Dermis blood vessel endothelial cell (primary cell): ENCODE measurements at places on chromosomes 16 and 17. TPM values are rescaled to one million over a fixed set of nuclear protein-coding genes. Genes with fewer than 3 reads are reported as not detected.

ALOX12 gene
- not detected in 2 replicates for total RNA-seq

PGAP6 gene
- total RNA-seq, result 98.2 and 132 TPM in 2 replicates

TMEM114 gene
- total RNA-seq, result not detected in 2 replicates

C16orf46 gene
- 0.23 and 0.51 TPM in 2 replicates for total RNA-seq

CES1 gene
- total RNA-seq, result 0.34 TPM in 1 of 2 replicates, not detected in the other

PRSS36 gene
- total RNA-seq, result 0.51 TPM in 1 of 2 replicates, not detected in the other

SPDYE4 gene
- not detected in 2 replicates for total RNA-seq

SETD6 gene
- 9.4 and 21.4 TPM in 2 replicates for total RNA-seq

IRX6 gene
- not detected in 2 replicates for total RNA-seq

LAT gene
- total RNA-seq, result 0.68 and 1.2 TPM in 2 replicates

KRTAP3-1 gene
- total RNA-seq, result not detected in 2 replicates

PRSS22 gene
- not detected in 2 replicates for total RNA-seq

MT4 gene
- total RNA-seq, result not detected in 2 replicates

CD300C gene
- not detected in 2 replicates for total RNA-seq

AHSP gene
- total RNA-seq, result not detected in 2 replicates

ACSM2A gene
- under 0.01 TPM in 1 of 2 replicates, not detected in the other for total RNA-seq

CCL7 gene
- total RNA-seq, result 0.23 TPM in 1 of 2 replicates, not detected in the other

HEATR9 gene
- not detected in 2 replicates for total RNA-seq

KRTAP9-4 gene
- total RNA-seq, result not detected in 2 replicates

TLCD3B gene
- total RNA-seq, result 0.47 TPM in 1 of 2 replicates, not detected in the other

CES3 gene
- not detected in 2 replicates for total RNA-seq

CTRB2 gene
- total RNA-seq, result not detected in 2 replicates

CSH1 gene
- not detected in 2 replicates for total RNA-seq

KRTAP1-5 gene
- not detected in 2 replicates for total RNA-seq

ZNF75A gene
- total RNA-seq, result 19.6 and 23.5 TPM in 2 replicates

GCGR gene
- total RNA-seq, result 0.17 TPM in 1 of 2 replicates, not detected in the other

TBC1D16 gene
- total RNA-seq, result 44.9 and 61.8 TPM in 2 replicates

TP53TG3 gene
- not detected in 2 replicates for total RNA-seq

OR2C1 gene
- not detected in 2 replicates for total RNA-seq

KRT40 gene
- total RNA-seq, result not detected in 2 replicates

TMED6 gene
- 0.14 and 0.17 TPM in 2 replicates for total RNA-seq

CACNG3 gene
- total RNA-seq, result not detected in 2 replicates

ANKRD40CL gene
- total RNA-seq, result not detected in 2 replicates

SLC5A11 gene
- total RNA-seq, result 0.05 and 0.17 TPM in 2 replicates

CCDC144A gene
- 3.2 and 7.7 TPM in 2 replicates for total RNA-seq

RGS9 gene
- total RNA-seq, result 0.19 and 1.2 TPM in 2 replicates

MAPT gene
- total RNA-seq, result under 0.01 and 0.05 TPM in 2 replicates

PGP gene
- 18.4 and 20.2 TPM in 2 replicates for total RNA-seq

EFCAB5 gene
- 0.17 and 0.70 TPM in 2 replicates for total RNA-seq

UBB gene
- total RNA-seq, result 1,676 and 1,882 TPM in 2 replicates

ITGAD gene
- not detected in 2 replicates for total RNA-seq

ARHGAP23 gene
- 34.9 and 104 TPM in 2 replicates for total RNA-seq
